ENCODE measurements at places on chromosomes 1 and 21. TPM values are rescaled to one million over a fixed set of nuclear protein-coding genes. Genes with fewer than 3 reads are reported as not detected.

GRCh38 chr1:24325587-24326449 lies 6.7 kb downstream of the GRHL3 start:
- DNase-seq: no peak

- DNase-seq: no peak
These were observed 512 bp downstream of the PIAS3 start for GRCh38 chr1:145858238-145858900.

CCDC181 gene
- 2.9 TPM for polyA plus RNA-seq

- no peak for DNase-seq
These were observed 11.8 kb upstream of the ARHGEF2 start for GRCh38 chr1:155990005-155990739.

DNA sequence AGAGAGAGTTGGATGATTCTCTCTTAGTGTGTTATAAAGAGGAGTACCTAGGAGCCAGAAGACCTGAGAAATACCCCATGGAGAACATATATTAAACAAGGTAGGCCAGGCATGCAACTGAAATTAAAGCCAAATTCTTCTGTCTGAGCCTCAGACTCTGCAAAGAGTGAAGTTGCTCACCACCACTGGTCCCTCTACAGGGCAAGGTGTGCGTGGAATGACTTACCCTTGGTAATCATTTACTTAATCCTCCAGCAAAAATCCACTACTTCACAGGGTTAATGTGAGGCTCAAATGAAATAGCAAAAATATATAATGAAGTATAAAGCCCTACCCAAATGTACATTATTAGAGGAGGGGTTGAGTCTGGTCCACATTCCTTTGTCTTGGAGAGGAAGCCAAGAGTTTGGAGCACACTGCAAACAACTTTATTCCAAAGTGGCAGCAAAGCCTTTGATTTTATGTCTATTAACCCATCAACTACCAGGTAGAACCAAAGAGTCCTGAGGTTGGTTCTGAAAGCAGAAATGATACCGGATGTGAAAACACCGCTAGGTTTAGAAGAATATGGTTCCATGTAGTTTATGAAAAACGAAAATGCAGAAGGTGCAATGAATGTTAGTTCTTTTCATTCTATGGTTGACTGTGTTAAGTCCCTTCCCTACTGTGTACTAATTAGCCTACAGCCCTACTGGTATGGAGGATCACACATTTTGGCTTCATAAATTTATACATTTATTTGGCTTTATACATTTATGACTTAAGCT lies 8.5 kb downstream of the SSR2 start:
- DNase-seq: no peak

- no peak for DNase-seq
These were observed 8.2 kb upstream of the EFHD2 start for GRCh38 chr1:15401391-15402055.

FLG gene
- 0.11 TPM for polyA plus RNA-seq

TRIM45 gene
- polyA plus RNA-seq: 30.4 TPM

DNA sequence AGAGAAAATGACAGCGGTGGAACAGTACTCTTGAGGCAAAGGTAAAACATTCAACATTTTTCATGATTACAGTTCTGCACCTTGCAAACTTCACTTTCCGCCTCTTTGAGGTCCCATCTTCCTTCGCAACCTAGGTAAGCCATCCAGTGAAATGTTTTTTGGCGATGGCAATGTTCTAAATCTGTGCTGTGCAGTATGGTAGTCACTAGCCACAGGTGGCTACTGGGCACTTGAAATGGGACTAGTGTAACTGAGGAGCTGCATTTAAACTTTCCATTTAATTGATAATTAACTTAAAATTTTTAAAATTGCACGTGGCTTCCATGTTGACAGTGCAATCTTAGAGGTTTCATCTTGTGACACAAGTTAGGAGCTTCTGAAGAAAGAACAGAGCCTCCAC lies 13.0 kb downstream of the EXOC8 start:
- no peak for DNase-seq

GRCh38 chr21:22725436-22725835 lies 1727.2 kb downstream of the NCAM2 start:
- no peak for DNase-seq

TMPRSS3 gene
- not detected for polyA plus RNA-seq

TAS1R1 gene
- polyA plus RNA-seq: 3.5 TPM

BRINP2 gene
- polyA plus RNA-seq: 0.60 TPM

HEYL gene
- polyA plus RNA-seq: 55.9 TPM

SIPA1L2 gene
- 22.6 TPM for polyA plus RNA-seq

DNA sequence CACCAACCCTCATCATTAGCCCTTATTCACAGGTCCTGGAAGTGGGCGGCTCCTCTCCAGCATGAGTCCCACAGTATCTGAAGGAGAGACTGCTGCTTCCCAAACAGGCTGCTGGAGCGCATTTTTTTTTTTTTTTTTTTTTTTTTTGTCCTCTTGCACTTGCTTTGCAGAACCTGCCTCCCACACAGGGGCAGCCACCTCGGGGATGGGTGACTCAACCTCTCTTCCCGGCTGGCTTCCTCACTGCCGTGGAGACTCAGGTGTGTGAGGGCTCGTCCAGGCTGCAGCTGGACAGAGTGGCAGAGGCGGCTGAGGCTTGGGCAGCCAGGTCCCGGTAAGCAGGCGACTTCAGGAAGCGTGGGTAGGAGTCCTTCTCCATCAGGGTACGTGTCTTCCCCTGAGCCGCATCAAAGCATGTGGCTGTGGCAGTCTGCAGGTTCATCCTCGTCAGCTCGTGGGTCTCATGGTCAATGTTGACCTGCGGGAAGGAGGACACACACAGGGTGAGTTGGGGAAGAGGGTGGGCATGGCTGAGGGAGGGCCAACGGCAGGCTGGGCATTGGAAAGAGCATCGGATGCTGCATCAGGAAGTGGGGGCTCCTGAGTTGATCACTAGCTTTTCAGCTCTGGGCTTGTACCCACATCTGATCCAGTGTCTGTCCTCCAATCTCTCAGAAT lies 4.0 kb downstream of the RGS16 start:
- no peak for DNase-seq

DNA sequence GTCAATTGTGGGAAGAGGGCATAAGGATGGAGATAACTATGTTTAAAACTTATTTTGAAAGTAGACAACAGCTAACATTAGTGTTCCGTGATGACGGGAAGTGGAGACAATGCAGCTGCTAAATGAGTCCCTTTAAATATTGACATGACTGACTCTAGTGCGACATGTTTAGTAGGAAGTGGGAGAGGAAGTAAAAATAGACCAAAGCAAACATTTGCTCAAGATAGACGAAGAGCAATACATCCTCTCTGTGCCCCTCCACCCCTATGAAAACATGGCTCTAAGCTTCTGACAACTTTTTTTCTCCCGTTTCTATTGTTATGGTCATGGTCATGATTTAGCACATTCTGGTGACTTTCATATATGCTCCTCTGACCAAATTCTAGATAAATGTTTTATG lies 60.0 kb upstream of the HMCN1 start:
- no peak for DNase-seq

BSND gene
- 0.04 TPM for polyA plus RNA-seq

GRCh38 chr1:53947172-53947907 lies 1.2 kb downstream of the LRRC42 start:
- peak; percentile 41 for DNase-seq

GRCh38 chr1:72693376-72693775 lies 411.0 kb upstream of the NEGR1 start:
- no peak for DNase-seq

DNA sequence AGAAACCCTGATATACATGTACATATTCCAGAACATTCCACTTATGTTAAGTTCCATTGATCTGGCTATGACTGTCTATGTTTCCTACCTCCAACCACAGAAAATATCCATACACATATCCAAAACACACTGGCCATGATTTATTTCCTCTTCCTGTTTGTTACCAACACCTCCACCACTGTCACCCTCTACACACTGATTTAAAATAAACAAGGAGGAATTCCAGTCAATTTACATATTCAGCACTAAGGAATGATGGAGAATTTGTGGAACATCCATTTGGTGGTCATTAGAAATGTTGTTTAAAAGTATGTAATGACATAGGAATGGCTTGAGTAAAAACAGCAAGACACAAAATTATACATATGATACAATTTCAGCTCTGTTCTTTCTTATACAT lies 5.5 kb upstream of the STX6 start:
- no peak for DNase-seq

DNA sequence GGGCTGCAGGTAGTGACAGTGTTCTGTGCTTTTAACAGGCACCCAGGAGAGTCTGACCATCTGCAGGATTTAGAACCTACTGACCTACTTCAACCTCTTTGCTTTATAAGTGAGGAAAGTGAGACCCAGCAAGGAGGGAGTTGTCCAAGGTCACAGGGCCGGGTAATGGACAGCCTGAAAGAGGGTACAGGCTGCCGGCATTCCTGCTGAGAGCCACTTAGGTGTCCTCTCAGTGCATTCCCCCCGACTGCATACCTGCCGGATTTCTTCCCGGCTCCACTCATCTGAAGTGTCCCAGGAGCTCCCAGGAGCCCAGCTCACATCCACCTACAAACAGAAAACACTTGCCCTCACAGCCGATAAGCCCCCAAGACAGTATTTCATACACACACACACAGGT lies 13.9 kb downstream of the PHLDA3 start:
- DNase-seq: no peak

DNA sequence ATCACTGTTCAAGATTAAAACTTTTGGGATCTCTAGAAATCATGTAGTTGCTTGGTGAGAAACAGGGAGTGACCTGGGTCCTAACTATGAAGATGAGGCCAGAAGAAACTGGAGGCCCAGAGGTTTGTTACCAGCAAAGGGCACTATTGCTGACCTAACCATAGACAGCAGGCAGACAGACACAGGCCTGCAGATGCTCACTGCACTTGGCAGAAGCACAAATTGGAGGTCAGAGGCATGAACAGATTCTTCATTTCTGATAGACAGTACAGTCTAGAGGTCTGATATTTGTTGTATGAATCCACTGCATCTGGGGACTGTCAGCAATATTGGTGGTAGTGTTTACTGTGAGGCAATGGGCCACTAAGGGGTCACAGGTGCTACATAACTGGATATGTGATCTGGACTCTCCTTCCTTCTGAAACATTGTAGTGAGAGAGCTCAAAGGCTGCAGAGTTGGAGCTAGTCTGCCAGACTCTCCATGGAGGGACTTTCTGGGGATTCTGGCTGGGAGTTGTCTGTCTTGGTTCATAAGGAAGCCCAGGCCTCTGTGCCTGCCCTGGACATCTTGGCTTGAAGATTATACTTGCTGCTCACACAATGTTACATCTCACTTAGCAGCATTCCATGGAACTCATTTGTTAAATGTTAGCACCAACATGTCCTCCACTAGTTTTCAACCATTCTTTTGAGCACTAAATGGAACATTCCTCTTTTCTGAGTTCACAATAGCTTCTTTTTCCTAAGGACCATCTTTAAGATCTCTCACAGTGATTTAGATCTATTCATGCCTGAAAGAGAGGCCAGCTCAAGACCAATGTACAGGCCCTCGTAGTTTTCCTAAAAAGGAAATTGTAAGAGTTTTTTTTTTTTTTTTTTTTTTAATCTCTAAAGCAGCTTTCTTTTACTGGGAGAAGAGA lies 26.9 kb upstream of the CCN1 start:
- no peak for DNase-seq

DNA sequence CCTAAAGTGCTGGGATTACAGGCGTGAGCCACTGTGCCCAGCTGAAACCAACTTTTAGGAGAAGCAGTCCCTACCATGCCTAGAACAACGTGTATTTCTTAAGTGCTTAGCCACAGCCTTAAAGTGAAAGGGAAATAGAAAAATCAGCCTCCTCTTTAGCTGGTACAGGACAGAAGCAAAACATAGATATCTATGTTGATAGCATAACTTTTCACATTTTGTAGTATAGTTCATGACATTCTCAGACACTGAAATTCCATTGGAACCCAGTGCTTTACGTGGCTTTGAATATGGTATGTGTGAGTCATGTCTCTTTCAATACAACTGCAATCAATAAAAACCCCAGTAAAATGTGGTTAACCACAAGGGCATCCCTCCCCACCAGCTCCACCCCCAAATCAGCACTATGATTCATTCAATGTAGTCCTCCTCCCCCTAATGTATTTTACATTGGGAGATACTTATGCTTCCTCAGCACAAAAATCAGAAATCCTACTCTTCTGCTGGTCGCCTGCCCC lies 32.1 kb downstream of the TGFB2 start:
- no peak for DNase-seq

GRCh38 chr21:43286196-43286595 lies 117.4 kb downstream of the CRYAA start:
- DNase-seq: no peak

DNA sequence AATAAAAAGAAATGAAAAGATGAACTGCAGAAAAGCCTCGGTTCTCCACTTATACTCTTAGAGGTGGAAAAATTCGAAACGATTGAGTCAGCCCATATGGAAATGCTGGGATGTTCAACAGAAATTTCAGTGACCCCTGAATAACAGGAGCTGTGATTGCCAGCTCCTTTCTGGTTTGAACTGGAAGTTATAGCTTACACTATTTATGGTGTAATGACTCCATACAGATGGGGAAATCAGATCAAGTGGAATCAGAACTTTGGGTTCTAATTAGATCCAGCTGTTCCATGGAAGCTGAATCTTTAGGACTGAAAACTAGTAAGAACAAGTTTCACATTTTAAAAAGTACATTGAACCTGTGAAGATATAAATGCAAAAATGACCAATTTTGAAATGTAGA lies 569.3 kb upstream of the ZRANB2 start:
- peak; percentile 74 for DNase-seq

- no peak for DNase-seq
These were observed 27.7 kb downstream of the DSCAM start for GRCh38 chr21:40819071-40819900.

DNA sequence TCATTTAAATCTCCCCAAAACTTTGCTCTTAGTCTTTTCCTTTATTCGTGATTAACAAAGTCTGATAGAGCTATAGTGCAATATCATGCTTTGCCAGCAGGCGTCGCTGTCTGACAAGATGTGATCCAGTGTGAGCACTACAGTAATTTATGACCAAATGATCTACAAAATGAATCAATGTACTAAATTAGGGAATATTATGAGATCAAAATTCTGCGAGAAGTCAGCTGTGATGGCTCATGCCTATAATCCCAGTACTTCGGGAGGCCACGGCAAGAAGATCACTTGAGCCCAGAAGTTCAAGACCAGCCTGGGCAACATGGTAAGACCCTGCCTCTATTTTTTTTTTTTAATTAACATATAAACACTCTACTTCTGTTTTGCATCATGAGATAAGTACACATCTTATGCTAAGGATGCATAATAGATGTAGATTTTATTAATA lies 3.6 kb upstream of the SPSB1 start:
- DNase-seq: peak; percentile 56

LIN28A gene
- not detected for polyA plus RNA-seq

GRCh38 chr1:209387969-209388329 lies 195.6 kb upstream of the CAMK1G start:
- no peak for DNase-seq

ROR1 gene
- polyA plus RNA-seq: 21.4 TPM

GRCh38 chr1:51285055-51285454 lies 45.3 kb downstream of the TTC39A start:
- DNase-seq: no peak

DNA sequence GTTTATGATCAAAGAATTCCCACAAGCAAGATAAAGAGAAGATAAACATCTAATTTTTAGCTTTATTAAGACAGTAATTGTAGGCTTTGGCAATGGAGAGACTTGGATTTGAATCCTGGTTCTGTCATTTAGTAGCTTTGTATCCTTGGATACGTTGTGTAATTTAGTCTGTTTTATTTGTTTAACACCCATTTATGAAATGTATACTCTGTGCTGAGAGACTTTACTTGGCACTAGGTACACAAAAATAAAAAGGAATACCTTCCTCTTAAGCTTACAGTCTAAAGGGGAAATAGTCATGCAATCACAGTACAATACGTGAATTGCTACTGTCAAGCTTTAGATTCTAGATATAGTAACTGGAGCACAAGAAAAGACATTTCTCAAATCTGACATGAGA lies 23.8 kb downstream of the ZMPSTE24 start:
- DNase-seq: no peak

- no peak for DNase-seq
These were observed 176.8 kb upstream of the PTBP2 start for GRCh38 chr1:96544831-96545221.

Measured in muscle of arm (tissue), 14 donors.